ENCODE measurements at places on chromosomes 6 and 20. TPM values are rescaled to one million over a fixed set of nuclear protein-coding genes. Genes with fewer than 3 reads are reported as not detected.

DNA sequence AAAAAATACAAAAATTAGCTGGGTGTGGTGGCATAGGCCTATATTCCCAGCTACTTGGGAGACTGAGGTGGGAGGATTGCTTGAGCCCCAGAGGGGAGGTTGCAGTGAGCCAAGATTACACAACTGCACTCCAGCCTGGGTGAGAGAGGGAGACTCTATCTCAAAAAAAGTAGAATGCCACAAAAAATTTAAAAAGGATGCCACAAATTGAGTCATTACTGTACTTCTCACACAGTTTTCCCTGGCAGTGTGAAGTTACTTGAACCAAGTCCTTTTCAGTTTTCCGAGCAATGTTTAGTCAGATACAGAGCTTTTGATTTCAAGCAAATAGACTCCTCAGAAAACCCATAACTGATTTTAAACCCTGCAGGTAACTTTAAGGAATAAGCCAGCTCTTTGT is 53.3 kb downstream of the TNFRSF21 start:
- no peak overlapping the region for H3K4me3 ChIP-seq
- H3K27ac ChIP-seq, result no peak overlapping the region
- H3K4me1 ChIP-seq, result no peaks in the 10 kb centered on the region
- no peaks in the 10 kb centered on the region for H3K27me3 ChIP-seq

DNA sequence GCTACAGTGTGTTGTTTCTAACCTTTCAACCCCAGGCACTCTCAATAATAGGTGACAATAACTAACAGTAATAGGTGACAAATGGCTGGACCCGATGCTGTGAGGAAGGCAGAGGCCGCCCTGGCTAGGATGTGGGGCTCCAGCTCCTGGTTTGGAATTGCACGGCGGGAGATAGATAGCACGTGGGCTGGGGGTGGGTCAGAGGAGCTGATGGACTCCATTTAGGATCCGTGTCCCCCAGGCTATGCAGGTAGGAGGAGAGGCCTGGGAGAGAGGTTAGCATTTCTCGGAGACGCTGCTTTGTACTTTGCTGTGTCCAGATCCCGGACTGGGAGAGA is 61.4 kb downstream of the EZR start:
- no peaks in the 10 kb centered on the region for H3K4me1 ChIP-seq
- no peaks in the 10 kb centered on the region for H3K27me3 ChIP-seq
- no peak overlapping the region for H3K4me3 ChIP-seq
- DNase-seq, result no peak

DNA sequence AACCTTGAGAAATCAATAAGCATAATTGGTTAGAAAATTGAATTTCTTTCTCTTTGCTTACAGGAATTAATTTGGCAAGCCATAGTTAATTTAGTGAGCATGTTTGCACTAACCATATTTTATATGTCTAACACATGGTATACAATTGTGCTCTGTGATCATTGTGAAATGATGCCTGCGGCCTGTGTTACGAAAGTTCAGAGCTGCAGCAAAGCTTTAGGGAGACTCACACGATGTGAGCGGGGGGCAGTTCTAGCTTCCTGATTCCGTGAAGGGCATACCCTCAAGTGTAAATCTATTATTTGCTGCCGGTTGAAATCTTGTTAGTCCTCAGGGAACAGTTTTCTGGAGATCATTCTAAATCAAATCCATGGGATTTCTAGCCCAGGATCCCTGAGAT is 25.5 kb upstream of the ADTRP start:
- H3K4me3 ChIP-seq, result no peak overlapping the region
- no peak for DNase-seq
- H3K36me3 ChIP-seq, result no peaks in the 10 kb centered on the region
- peaks cover 3% of the 10 kb centered on the region for H3K4me1 ChIP-seq

DNA sequence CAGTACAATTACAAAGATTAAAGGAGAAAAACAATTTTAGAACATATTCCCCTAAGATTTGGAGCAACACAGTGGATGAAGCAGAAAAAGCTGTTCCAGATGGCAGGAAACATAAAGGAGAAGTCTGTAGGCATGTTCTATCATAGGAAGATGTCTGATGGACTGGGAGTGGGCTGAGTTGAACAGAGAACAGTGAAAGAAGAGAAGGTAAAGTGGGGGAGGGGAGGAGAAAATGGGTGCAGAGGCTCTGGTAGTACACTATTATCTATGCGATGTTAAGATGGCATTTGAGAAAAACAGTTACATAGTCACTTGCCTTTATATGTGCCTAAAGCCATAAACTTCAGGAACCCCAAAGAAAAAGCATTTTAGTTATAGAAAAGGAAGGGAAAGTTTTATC is 4.2 kb upstream of the PHIP start:
- no peaks in the 10 kb centered on the region for H3K27me3 ChIP-seq
- no peak overlapping the region for H3K4me3 ChIP-seq
- DNase-seq, result no peak
- peaks cover 10% of the 10 kb centered on the region for H3K4me1 ChIP-seq
- no peaks in the 10 kb centered on the region for H3K36me3 ChIP-seq

HDDC2 gene
- 53.5 TPM for total RNA-seq

DNA sequence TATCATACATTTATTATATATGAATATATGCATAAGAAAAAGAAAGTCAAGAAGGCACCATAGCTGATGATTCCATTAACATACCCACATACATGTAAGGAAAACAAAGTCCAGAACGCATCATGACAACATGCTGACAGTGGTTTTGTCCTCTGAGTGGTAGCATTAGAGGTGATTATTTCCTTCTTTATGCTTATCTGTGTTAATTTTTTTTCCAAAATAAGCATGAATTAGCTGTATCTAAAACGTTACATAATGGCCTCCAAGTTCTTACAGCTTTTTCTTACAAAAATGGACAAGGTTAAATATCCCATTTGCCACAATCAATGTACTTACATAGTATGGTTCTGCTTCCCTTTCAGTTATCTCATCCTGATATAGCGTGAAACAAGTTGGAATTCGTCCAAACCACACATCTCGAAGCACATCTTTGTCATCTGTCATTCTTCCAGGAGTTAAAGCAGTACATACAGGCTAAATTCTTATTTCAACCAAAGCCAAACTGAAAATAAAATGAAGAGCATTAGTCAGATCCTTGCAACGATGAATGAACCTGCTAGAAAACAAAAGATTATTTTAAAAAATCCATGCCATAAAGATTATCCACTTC is 9.7 kb downstream of the ATG5 start:
- peaks cover 19% of the 10 kb centered on the region for H3K36me3 ChIP-seq
- no peaks in the 10 kb centered on the region for H3K27me3 ChIP-seq
- no peak overlapping the region for H3K4me3 ChIP-seq
- H3K4me1 ChIP-seq, result peaks cover 63% of the 10 kb centered on the region

EPPIN gene
- total RNA-seq, result not detected

GRCh38 chr6:44258921-44259320 is 1.6 kb upstream of the SLC35B2 start:
- H3K27me3 ChIP-seq, result no peaks in the 10 kb centered on the region
- no peak overlapping the region for H3K4me3 ChIP-seq
- peaks cover 58% of the 10 kb centered on the region for H3K4me1 ChIP-seq
- no peak for DNase-seq

CRISP2 gene
- total RNA-seq, result not detected

OPN5 gene
- not detected for total RNA-seq

DNA sequence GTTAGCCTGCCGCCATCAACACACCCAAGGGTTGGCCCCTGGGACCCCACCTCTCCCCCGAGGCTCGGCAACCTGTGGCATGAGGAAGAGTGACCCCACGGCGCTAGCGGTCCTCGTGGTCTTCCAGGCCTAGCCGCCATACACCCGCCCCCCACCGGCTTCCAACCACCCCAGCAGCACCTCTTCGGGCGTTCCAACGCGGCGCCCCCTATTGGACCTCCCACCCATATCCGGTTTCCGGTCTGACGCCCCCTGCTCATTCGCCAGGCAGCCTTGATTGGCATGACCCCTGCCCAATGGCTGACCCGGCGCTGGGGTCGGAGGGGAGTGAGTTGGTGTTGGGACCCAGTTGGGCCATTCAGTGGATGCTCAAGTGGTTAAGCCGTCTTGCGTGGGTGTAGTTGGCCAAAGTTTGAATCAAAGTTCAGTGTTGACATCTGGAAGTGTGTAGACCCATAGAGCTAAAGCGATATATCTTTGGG is at the start of gene GNAS-AS1:
Gene GNAS-AS1, minus strand, starts transcription at position 210 of the 482 bp plus-strand sequence.
- H3K27me3 ChIP-seq, result peaks cover 16% of the 10 kb centered on the region
- no peak within 1 kb of the TSS for H3K27ac ChIP-seq
- peak within 1 kb of the TSS; percentile 46 for H3K4me3 ChIP-seq
- peak; percentile 68 for DNase-seq

INSM1 gene
- total RNA-seq, result not detected

DNA sequence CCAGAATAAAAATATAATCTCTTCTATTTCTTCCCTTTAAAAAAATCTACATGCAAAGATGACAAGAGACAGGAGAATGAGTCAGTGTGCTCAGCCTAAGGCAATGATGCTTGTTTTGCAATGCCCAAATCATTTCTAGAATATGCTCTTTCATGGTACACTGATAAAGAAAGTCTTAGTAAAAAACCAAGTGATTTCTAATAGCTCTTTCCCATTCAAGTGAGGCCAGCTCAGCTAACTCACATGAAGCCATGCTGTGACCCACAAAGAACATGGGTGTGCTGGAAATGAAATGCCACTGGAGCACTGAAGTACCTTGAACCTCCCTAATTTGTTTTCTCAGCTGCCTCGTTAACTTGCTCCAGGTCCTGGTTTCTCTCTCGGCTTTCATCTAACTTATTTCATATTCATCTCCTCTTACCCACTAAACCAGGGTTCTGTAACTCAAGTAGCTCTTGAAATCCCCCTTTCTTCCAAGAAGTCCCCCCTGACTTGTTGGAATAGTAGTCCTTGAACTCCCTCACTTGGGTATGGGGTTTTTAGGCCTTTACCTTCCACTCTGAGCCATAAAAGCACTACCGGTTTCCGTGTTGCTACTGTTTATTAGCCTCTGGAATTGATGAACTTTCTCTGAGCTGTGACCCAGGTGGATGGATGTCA is 92.7 kb downstream of the IRF4 start:
- H3K4me3 ChIP-seq, result no peak overlapping the region
- no peak overlapping the region for H3K27ac ChIP-seq
- DNase-seq, result no peak
- H3K36me3 ChIP-seq, result peaks cover 7% of the 10 kb centered on the region
- H3K27me3 ChIP-seq, result no peaks in the 10 kb centered on the region
- H3K4me1 ChIP-seq, result peaks cover 11% of the 10 kb centered on the region

CRISP3 gene
- not detected for total RNA-seq
